Stimulated activated CD4-positive, alpha-beta T cell treated with anti-CD3 and anti-CD28 coated beads, Interleukin-15, amount 100 ng/mL, for 24 hours (primary cell): ENCODE measurements at places on chromosomes 3 and 15.
A peak's percentile ranks its signal among the peaks of the same experiment; 100 is the strongest.

GRCh38 chr3:171904829-171905228 is 61.7 kb downstream of the TMEM212 start:
- DNase-seq = no peak

- no peak for DNase-seq
These were observed 30.9 kb downstream of the MAP6D1 start for GRCh38 chr3:183794452-183794851.

GRCh38 chr15:24976932-24977331 is 22.1 kb downstream of the SNRPN start:
- DNase-seq = no peak

DNA sequence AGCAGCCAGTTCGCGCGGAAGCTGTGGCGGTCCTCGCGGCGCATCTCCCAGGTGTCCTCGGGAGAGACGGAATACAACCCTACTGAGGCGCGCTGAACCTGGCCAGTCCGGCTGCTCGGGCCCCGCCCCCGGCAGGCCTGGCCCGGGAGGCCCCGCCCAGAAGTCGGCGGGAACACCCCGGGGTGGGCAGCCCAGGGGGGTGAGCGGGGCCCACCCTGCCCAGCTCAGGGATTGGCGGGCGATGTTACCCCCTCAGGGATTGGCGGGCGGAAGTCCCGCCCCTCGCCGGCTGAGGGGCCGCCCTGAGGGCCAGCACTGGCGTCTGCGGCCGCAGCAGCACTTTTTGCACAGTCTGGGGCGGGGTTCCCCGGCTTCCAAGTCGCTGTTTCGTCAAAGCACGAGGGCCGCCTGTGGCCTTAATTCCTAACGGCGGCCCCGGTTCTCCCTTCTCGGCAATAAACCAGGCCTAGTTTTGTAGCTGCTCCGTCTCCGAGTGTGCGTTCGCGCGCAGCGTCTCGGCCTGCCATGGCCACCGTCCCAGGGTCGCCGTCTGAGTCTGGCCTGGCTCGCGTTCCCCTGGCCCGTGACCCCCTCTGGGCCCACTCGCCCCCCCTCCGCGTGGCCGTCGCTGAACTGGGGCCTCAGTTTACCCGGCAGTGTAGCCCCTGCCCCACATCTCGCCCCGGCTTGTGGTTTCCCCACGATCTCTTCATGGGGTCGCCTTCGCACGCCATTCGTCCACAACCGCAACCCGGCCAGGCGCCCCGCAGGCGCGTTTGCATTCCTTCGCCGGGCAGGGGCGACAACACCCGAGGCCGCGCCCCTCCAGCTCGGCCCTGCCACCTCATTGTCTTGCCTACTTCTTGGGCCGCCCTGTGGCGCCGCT is 30.0 kb downstream of the NBEAL2 start:
- peak; percentile 82 for DNase-seq

- DNase-seq = no peak
These were observed 179.8 kb downstream of the GHSR start for GRCh38 chr3:172268425-172268824.

DNA sequence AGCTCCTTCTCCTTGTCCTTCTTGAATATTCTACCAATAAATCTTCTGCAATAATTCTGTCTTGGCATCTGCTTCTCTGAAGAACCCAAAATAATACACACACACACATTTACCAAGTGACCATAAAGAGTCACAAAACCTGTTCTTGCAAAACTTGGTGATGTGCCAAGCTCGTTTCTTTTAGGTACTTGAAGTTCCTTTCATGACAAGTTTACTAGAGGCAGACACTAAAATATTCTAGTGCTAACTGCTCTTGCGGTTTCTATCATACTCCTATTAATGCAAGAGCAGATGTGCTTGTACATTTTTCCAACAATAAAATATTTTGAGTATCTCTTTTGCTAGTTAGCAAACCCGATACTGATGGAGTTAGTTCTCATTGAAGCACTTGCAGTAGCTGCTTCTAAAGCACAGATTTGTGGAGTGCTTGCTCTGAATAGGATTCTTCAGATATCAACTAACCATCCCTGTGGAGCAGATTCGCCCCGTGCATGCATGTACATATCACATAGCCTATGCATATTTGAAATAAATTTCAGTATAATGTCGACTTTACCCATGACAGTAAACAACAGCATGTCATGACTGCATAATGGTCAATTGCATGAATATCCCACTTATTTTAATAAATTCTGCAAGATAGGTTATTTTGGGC is 23.2 kb downstream of the HHLA2 start:
- no peak for DNase-seq

GRCh38 chr3:47571391-47572175 is 7.1 kb downstream of the CSPG5 start:
- no peak for DNase-seq

GRCh38 chr3:183959214-183959613 is 58.5 kb downstream of the ABCC5 start:
- DNase-seq = no peak

DNA sequence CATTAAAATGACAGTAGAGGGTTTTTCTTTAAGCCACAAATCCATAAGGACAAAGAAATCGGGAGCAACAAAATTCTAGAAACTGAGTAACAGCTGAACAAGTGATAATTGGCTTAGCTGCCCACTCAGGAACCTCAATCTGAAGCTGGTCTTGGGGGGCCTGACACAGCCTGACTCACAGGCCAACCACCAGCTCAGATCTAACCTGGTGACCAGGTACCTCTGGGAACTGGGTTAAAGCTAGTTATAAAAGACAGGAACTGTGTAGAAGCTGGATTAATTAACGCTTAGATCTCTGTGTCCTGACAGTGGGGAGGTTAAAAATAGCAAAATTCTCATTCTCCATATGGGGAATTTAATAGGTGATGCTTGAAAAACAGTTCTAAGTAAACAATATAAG is 161.9 kb downstream of the PLCL2 start:
- no peak for DNase-seq

- no peak for DNase-seq
These were observed 92.8 kb downstream of the TBL1XR1 start for GRCh38 chr3:177104299-177104992.

DNA sequence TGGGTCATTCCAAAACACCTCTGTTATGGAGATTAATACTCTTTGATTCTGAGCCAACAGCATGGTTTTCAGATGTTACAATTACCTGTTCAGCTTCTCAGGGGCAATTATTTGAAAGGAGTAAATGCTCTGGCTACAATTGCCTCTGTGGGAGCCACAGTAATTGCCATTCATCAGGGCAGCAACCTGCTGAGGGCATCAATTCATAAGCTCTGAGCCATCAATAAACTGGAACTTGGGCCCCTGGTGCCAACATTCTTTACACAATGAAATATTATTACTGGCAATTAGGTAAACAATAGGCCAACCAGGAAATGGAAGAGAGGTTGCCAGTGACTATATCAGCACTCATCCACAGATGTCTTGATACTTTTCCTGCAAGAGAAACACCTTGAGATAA is 660.8 kb downstream of the MECOM start:
- DNase-seq = no peak

GRCh38 chr3:4771243-4771642 is 208.0 kb upstream of the BHLHE40 start:
- no peak for DNase-seq

DNA sequence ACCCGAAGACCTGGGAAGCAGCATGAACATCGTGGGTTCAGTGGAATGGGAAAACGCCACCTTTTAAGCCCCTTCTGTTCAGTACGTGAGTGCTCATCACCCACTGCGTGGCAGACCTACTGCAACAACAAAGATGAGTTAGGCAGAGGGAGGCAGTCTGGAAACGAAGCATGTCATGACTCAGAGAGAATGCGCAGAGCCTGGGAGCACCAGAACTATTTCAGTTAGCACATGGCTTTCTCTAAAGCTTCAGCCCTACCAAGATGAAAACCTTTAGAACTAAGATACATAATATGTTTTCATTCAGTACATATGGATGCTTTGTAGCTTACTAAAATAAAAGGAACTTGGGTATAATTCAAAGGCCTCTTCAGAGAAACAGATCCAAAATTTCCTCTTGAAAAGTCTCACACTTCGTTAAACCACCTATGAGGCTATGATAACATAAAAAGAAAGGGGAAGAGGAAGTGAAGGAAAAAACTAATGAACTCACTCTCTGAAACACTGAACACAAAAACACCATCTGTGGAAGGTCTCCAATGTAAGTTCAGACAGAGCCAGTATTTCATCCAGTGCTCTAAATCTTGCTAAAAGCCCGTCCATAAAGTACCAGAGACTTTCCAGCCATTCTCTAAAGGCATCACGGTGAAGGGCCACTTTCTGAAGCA is 140.1 kb downstream of the OCA2 start:
- DNase-seq = no peak

DNA sequence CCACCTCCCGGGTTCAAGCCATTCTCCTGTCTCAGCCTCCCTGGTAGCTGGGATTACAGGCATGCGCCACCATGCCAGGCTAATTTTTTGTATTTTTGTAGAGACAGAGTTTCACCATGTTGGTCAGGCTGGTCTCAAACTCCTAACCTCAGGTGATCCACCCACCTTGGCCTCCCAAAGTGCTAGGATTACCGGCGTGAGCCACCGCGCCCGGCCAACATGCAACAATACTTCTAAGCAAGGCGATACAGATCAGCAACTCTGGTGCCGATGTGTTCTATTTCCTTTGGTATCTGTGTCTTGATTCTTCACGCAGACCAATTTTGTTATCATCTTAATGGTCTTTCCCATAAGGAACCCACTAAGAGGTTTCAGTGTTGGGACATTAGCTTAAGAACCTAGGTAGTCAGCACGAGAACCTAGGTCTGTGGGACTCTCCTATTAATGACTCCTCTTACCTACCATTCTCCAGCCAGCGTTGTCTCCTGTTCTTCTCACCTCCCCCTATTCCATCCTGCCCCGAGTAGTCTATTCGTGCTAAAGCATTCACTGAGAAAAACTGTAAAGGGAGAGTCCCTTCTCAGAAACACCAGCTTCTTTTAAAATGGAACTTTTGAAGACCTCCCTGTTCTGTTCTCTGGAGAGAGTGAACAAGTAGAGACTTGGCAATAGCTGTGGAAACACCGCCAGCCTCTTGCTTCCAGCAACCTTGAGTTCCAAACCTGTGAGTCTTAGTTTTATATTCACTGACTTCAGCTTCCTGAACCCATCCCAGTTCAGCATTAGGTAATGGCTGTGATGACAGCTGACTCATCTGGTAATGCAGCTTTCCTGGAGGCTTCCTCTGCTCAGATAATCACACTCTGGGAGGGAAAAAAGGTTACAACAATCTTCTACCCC is 61.2 kb downstream of the TSC22D2 start:
- DNase-seq = no peak

DNA sequence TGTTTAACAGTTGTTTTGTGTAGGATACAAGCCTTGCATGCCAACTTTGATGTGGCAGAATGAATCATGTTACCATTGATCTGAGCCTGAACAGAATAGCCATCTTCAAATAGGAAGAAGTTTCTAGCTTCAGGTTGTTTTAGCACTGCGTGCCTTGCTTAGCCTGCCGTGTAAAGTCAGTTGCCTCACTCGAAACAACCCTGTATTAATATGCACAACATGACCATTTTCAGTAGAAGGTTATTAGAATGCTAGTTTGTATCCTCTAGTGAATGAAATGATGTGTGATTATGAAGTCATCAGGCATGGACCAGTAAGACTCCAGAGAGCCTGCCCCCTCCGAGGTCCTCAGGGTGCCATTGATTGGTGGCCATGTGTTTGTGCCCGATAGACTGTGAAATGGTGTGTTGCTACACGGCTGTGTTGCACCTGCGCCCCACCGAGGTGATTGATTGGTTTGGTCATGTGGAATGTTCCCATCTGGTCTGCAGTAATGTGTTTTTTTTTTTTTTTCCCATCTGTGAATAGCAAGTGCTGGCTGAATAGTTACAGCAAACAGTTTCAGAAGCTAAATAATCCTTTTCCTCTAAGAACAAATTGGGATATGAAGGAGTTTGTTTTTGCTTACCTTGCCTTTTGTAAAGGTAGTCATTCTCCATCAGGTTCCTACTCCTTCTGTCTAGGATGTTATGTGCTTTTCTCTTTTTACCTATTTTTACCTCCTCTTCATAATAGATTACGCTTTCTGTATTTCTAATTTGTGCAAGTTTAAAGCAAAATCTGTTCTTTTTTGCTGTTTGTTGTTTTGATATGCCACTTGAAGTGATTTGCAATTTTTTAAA is 214.9 kb downstream of the TCF12 start:
- DNase-seq = no peak

GRCh38 chr3:114953800-114954199 is 193.3 kb downstream of the ZBTB20 start:
- DNase-seq = no peak

DNA sequence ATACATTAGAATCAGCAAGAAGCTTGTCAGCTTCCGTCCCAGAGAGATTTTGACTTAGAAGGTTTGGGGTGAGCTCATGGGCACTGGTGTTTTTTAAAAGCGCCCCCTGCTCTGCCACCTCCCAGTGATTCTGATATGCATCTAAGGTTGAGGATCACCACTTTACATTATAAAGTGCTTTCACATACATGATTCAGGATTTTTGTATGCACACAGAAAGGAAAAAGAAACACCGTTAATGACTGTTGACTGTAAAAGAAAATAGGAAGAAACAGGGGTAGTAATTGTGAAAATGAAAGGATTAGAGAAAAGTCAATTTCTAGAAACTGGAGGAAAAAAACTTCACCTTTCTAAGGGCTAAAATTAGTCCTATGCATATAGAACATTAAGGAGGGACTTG is 104.9 kb upstream of the ZBED2 start:
- peak; percentile 25 for DNase-seq

DNA sequence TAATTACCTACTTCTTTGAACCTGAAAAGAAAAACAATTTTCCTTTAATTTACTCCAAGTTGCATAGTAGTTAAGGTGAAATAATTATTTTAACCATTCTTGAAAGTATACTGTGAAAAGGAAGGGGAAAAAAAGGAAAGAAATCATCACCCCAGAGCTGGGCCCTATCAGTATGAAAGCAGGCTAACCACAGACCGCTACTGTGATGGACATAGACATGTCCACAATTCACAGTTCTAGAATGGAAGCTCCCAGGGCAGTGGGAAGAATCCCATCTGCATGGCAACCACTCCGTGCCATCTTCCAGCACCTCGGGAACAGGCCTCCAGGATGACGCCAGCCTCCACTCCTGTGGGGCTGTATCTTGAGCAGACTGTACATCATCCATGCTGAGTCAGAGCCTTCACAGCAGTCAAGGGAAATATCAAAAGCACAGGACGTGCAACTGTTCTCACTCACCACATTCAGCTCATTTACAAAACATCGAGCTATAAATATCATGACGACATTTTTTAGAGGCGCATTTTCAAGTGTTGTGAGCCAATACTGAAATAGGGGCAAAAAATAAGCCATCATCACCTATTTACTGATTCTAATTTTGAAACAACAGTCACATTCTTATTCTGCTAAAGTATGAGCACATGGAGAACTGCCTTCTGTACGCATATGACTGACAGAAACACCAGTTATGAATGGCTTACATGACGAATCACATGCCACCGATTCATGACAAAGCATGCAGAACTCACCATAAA is 119.7 kb downstream of the SNRK start:
- DNase-seq = no peak

- peak; percentile 12 for DNase-seq
These were observed 372.3 kb downstream of the SV2B start for GRCh38 chr15:91472316-91472756.

DNA sequence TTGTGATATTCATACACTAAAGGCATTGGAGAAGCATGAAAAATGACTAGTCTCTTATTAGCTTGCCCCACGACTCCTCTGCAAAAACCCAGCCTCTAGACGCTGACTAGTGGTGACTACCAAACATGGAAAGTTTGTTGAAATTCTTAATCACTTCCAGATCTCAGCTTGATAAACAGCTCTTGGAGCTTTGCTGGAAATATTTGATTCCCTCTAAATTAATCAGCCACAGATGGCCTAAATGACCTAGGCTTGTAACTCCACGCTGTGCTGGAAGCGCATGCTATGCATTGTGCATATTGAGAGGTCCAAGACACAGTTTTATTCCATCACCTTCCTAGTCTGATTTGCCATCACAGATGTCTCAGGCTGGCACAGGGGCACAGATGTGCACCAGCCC is 244.7 kb upstream of the ST8SIA2 start:
- no peak for DNase-seq
